ENCODE measurements at places on chromosomes 5 and 9.

DNA sequence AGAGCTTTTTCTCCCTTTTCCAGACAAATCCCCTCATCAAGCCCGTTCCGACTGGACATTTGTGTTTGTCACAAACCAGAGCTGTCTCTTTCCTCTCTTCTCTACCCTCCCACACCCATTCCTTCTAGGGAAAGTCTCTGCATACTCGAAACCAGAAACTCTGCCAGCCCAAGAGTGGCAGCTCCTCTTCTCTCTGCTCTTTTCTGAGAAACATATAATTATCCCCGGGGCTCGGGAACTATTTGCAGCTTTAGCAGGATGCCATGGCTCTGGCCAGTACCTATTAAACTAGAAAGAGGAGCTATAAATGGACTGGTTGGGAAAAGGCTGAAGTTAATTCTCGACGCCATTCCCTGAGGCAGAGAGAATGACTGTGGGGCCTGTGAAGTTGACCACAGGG is 82.6 kb downstream of the SH3PXD2B start:
- no peak for DNase-seq

DNA sequence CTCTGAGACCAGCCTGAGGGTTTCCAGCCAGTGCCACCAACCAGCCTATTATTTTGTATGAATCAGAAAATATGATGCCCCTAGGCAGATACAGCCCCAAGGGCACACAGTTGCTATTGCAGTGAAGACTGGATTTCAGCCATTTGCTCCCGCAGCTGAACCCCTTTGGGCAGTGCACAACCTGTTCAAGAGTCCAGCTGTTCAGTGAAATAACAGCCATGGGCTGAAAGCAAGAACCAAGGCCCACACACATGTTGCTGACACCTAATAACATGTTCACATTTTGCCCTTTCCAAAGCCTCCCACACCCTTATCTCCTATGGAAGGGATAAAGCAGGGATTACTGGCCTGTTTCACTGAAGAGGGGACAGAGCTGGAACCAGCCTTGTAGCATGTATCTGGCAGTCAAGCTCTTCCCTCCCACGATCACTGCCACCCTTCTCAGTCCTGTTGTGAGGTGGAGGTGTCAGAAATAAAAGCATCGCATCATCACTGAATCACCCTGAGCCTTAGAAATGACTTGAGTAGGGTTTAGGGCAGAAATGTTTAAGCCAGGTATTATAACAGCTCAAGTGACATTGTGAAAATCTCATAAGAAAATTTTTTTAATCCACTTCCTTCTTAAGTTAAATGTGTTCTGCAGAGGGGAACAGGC is 137.1 kb upstream of the FSTL4 start:
- no peak for DNase-seq

DNA sequence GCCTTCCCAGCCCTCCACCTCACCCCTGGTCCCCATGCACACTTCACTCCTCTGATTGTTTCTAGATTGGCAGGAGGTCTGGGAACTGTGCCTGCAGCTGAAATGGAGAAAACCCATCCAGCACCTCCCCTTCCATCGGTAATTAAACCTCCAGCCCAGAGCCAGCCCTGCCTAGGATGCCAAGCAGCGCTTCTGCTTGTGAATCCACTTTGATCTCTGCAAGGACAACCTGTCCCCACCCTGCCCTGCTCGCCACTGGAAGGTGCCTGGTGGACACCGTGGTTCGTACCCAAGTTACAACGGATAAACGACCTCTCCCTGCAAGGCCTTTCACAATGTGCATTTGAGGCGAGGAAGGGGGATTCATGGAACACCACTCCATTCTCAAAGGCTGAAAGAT is 50.6 kb downstream of the IRX2 start:
- DNase-seq: no peak

GRCh38 chr5:144198386-144198785 is 27.7 kb downstream of the KCTD16 start:
- no peak for DNase-seq

DNA sequence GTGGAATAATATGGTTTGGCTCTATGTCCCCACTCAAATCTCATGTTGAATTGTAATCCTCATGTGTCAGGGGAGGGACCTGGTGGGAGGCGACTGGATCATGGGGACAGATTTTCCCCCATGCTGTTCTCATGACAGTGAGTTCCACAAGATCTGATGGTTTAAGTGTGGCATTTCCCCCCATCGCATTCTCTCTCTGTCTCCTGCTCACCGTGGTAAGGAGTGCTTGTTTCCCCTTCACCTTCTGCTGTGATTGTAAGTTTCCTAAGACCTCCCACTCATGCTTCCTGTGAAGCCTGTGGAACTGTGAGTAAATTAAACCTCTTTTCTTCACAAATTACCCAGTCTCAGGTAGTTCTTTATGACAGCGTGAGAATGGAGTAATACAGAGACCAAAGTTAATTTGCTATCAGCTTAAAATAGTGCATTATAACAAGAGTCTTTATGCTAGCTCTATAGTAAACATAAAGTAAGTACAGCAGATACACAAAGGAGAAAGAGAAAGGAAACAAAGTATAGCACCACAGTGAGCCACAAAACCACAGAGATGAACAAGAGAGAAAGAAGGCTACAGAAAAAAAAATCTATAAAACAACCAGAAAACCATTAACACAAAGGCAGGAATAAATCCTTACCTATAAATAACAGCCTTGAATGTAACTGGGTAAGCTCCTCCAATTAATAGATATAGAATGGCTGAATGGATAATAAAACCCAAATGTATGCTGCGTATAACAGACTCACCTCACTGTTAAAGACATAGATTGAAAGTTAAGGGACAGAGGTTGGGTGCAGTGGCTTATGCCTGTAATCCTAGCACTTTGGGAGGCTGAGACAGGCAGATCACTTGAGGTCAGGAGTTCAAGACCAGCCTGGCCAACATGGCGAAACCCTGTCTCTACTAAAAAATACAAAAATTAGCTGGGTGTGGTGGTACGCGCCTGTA is 39.7 kb downstream of the RAPGEF6 start:
- no peak for DNase-seq

DNA sequence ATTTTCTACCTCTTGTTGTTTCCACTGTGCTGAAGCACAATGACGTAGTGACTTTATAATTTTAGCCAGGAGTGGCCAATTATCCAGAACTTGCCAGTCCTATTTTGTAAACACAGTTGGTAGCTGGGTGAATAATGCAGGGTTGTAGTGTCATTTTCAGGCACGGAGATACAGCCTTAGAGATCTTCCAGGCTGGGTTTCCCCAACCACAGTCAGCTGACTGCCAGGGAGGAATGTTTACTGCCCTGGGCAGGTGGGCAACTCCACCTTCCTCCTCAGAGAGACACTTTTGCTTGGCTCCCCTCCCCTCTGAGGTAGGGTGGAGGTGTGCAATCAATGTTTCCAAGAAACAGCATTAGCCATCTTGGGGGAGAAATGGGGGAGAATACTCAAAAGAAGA is 228.1 kb upstream of the NR4A3 start:
- no peak for DNase-seq

DNA sequence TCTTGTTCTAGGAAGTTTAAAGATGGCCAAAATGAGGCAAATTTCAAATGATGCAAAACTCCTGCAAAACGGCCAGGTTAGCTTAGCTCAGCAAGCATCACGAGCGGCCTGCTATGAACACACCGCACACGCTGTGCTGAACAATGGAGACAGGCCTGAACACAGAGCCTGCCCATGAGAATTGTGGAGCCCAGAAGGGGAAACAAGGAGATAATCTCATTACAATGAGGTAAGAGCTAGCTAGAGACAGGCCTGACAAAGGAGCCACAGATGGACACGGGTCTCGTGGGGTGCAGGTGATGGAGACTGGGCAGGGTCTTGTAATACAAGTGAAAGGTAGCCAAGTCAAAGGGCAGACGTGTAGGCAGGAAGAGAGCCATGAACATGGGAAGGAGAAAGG is 50.2 kb downstream of the PSMB7 start:
- DNase-seq: no peak

GRCh38 chr5:2752059-2752820 is 763 bp upstream of the IRX2 start:
- DNase-seq: no peak

DNA sequence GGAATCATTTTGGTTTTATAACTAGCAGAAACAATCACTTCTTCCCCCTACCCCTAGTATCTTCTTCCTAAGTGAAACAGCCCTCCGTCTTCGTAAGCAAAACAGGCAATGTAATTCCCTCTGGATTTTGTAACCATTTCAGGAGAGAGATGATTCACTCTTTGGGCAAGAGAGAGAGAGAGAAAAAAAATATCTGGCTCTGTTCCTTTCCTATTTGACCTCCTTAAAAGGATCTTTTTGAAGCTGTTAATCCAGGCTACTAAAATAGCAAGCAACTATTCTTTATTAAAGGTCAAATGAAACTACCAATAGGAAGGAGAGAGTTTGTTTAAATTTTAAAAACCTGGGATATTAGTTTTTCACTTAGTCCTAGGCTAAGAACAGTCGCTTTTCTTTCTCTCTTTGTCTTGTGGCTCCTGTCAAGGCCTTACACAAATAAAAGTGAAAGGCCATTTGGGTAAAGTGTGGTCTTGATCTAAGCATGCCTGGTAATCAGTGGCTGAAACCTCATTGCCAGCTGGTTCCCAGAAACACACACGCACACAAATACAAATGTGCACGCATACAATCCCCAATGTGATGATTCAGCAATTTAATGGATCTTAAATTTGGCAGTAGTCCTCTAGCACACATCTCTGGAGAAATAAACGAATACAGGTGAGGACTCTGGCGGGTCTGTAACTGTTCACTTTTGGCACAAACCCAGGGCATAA is 70.2 kb downstream of the PRUNE2 start:
- DNase-seq: no peak

DNA sequence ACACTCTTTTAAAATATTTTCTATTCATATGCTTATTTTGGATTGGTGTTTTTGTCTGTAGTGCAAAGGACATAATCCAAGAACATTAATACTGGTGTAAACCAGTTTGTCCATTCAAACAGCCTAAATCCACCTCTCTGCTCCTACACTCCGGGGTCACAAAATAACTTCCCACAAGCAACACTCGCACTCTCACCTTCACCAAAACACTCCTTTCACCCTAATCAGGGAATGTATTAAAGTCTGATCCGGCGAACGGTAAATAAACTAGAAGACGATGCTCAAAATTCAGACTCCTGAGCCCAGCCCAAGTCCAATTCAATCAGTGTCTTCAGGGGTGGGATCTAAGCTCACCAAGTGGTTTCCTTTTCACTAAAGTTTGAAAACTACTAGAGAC is 649 bp downstream of the AP3B1 start:
- DNase-seq: no peak

GRCh38 chr9:95102001-95102433 is 215.5 kb downstream of the FANCC start:
- DNase-seq: no peak

DNA sequence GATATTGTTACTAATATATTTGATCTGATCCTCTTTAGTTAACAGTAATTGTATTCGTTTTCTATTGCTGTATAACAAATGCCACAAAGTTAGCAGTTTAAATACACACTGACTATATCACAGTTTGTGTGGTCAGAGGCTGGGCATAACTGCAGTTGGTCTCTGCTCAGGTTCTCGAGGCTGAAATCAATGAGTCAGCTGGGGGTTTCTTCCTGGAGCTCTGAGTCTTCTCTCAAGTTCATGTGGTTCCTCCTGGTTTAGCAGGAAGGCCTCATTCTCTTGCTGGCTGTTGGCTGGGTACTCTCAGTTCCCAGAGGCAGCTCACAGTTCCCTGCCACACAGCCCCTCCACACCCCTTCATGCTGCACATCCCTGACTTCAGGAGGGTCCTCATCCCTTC is 20.7 kb downstream of the COL23A1 start:
- no peak for DNase-seq

GRCh38 chr9:117466111-117466510 is 51.3 kb upstream of the ASTN2 start:
- no peak for DNase-seq

DNA sequence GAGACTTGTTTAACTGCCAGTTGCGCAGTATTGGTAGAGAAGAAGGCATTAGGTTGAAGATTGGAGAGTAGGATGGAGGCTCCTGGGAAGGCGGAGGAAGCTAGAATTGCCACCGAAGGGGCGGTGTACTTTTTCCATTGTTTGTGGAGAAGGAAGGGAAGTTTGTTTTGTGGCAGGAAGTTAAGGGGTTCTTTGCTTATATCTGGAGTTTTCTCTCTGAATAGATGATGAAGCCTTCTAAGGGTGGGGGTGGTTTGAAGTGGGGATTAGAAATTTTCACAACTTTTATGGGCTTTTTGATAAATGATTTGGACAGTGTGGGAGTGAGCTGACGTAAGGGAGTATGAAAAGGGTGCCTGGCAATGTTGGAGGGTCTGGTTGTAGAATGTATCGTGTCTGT is 59.3 kb downstream of the SNX30 start:
- DNase-seq: no peak

GRCh38 chr9:19378164-19378563 is 1.9 kb downstream of the RPS6 start:
- no peak for DNase-seq

DNA sequence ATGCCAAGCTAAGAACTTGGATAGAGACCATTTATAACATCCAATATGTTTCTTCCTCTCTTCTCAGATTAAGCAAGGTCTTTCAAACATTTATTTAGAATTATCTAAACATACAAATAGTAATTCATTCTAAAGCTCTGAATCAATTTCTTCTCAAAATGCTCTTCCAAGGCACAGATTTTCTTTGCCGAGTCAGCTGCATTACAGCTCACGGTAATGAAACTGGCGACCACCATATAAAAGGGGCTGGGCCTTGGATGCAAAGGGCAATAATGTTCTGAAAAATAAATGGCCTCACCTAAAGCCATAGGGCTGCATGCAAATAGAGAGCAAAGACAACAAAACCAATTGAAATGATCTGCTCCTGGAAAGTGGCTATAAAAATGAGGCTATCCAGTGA is 63.8 kb downstream of the MED27 start:
- no peak for DNase-seq

GRCh38 chr5:178108966-178109365 is 4.4 kb upstream of the N4BP3 start:
- DNase-seq: no peak

DNA sequence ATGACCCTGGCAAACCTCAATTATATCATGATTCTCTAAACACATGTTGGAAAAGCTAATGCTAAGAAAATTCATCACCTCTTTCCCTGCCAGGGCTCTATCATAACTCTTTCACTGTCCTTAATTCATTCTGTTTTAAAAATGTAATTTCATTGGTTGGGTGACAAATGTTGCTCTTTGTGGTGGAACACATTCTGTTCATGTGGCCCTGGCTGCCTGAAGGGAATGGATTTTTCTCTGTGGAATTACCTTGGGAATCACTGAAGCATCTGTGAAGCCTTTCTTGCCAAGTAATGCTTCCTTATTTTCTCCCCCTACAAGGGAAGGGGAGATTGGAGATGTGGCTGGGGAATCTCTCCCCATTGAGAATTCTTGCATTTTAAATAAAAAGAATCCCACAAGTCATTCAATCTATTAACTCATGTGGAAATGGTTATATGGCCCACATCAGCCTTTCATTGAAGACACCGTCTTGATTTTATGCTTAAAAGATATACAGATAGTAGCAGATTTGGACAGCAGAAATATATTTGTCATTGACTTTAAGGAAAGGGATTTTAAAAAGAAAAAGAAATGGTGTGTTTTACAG is 201.8 kb upstream of the NMUR2 start:
- DNase-seq: no peak
